ENCODE measurements at places on chromosomes 2 and 18.

- no peak for DNase-seq
Observed at GRCh38 chr2:96806468-96807126, 9.5 kb upstream of the CNNM3 start.

DNA sequence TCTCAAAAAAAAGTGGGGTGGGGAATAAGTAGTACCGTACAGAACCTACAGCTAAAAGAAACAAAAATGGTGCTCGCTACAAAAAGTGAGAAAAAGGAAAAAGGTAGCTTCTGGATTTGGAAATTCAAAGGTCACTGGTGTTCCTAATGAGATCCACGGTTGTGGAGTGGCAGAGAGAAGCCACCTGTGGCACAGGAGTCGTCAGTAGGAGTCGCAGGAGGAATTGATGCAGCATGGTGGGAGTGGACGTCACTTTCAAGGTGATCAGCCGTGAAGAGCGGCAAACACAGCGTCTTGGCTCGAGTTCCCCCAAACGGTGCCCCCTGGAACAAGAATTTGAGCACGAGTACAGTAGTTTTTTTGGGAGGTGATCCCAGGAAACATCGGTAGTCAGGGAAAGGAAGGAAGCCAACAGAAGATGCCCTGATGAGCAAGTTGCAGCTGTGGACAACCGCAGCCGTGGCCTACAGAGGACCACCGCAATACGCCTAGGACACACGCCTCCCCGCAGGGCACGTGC lies 1.4 kb upstream of the TTL start:
- DNase-seq = peak; percentile 1

DNA sequence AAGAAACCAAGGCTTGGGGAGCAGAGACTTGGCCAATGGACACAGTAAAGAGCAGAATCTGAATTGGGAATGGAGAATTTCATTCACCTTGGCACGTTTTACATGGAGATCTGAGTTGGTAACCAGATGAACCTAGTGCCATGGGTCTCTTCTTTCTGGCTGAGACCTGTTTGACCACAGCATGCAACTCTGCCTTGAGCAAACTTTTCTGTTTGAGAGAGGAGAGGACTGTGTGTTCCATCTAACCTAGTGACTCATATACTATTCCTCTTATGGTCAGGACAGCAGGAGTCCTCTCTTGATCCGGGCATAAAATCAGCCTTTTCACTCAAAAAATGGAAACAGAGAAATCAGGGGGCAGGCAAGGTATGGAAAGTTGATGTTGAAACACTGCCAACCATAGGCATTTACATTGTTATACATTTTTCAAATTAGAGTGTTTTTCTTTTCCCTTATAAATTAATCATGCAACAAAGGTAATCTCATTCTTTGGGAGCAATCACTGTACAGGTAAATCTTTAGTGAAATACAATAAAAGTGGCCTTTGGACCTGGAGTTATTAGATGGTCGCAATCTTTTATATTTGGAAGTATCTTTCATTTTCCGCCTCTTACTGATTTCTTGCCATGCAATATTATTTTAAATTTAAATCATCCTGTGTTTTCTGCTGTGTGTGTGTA lies 86.7 kb downstream of the NRP2 start:
- DNase-seq = no peak

- no peak for DNase-seq
Observed at GRCh38 chr18:22387364-22387763, 30.4 kb downstream of the CTAGE1 start.

DNA sequence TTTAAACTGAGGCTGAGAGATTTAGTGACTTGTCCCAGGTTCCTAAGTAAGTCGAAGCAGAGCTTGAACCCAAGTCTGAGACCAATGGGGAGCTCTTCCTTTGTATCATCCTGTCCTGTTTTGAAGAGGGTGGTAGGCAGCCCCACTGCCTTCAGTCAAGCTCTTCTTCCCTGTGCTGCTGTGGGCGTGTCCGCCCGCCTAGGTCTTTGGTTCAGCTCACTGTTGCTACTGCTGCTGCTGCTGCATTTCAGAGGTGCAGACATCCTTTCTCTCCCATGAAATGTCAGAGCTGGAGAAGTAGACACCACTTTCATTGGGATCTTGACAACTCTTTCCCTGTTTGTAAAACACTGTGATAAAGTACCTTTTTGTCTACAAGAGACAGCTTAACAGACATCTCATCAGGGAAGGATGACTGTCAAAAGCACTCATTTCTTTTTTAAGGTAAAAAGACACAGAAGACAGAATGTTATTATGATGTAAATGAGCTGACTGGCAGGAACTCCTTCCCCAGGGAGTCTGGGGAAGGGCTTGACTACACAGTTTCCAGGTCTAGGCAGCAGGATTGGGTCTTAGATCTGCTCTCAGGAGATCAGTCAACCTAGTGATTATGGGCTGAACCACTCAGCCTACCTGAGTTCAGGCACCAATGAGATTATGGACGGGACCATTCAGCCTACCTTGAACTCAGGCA lies 91.7 kb upstream of the TRIB2 start:
- DNase-seq = no peak

- no peak for DNase-seq
Observed at GRCh38 chr2:71555798-71556454, 102.6 kb downstream of the DYSF start.

GRCh38 chr18:55370936-55371335 lies 217.1 kb downstream of the TCF4 start:
- no peak for DNase-seq

DNA sequence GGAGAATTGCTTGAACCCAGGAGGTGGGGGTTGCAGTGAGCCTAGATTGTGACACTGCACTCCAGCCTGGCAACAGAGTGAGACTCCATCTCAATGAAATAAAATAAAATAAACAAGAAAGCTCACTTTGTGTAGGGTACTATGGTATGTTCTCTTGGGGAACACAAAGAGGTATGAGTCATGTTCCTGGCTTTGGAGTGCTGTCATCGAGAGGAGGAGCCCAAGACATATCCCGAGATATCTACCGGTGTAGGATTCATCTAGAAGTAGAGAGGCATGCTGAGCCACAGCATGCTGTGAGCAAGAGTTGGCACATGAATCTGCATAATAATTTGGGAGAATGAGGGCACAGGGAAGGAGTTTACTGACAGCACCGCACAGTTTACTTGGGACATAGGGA lies 244.9 kb upstream of the EPHA4 start:
- DNase-seq = no peak

- DNase-seq = no peak
Observed at GRCh38 chr2:47225061-47225783, 70.1 kb upstream of the STPG4 start.

- DNase-seq = no peak
Observed at GRCh38 chr2:23695890-23696751, 230.8 kb downstream of the ATAD2B start.

DNA sequence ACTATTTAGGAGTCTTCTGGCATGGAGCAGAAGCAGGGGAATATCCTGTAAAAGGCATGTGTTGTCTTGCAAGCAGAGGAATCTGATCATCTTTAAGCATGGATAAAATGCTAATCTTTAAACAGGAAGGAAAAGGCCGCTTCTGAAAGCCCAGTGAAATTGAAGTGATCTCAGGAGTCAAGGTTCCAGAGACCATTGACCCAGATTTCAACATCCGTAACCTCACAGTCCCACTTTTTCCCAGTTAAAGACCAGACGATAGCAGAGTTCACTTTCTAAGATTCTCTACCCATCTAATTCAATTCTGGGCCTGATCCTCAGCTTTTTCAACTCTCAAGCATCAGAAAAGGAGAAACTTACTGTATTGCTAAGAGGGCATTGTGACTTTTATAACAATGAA lies 332.2 kb upstream of the LRP1B start:
- DNase-seq = no peak

- DNase-seq = no peak
Observed at GRCh38 chr2:73000808-73001570, 70.5 kb downstream of the SFXN5 start.

GRCh38 chr2:71831193-71831577 lies 316.5 kb downstream of the CYP26B1 start:
- DNase-seq = no peak

- no peak for DNase-seq
Observed at GRCh38 chr2:16119741-16120140, 179.4 kb downstream of the MYCN start.

DNA sequence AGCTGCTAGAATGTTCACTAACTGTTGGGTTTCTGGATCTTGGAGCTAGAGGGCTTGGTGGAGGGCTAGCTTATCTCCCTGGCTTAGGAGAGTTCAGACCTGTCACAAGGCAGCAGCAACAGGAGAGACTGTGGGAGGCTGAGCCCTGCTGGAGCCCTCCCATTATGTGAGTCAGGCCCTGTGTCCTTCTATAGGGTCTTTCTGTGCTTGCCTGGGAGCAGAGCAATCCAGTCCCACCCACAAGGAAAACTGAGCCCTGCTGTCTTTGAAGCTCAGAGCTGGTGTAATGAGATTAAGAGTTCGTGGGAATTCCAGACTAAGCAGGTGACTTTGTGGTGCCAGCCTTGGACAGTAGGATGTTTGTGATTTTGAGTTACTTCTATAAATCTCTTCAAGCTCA lies 249.0 kb downstream of the TTC32 start:
- no peak for DNase-seq

GRCh38 chr2:13638181-13638580 lies 921.4 kb downstream of the TRIB2 start:
- DNase-seq = no peak
